ENCODE measurements at places on chromosomes 2 and 18.

DNA sequence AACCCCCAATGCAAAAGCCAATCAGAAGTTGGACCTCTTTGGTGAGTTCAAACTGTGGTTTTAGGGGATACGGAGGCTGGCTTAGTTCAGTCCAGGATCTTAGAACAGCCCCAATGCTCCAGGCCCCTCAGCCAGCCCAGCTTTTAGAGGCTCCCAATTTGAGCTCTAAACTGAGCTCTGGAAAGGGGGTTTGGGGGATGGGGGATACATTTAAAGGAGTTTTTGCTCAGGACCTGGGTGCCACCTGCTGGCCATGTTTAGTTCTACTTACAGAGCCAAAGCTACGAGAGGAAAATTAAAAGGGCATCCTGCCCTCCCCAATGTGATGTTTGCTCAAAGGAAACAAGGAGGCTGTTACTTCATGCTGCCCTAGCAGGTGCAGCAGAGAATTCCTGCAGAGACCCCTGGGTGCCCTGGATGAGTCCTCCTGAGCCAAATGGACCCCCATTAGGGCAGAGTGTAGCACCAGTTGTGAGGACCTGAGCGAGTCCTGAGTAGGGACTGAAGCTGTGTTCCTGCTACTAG, 15.9 kb upstream of the TMEM214 start:
- DNase-seq, result no peak

DNA sequence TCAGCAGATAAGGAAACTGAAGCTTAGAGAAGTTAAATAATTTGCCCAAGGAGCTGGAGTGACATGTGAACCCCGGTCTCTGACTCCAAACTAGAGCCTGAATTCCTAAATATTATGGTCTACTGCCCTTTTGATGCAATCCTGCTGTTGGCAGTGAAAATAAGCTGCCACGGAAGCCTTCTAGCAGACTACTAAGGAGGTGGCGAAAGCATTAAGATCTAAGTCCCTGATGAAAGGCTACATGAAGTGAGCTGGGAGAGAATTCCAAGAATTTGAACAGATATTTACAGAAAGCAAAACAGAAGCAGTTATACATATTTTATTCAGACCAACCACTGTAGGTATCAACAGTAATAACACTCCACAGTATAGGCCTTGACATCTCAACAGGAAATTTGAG, 28.1 kb downstream of the TRMT61B start:
- no peak for DNase-seq

DNA sequence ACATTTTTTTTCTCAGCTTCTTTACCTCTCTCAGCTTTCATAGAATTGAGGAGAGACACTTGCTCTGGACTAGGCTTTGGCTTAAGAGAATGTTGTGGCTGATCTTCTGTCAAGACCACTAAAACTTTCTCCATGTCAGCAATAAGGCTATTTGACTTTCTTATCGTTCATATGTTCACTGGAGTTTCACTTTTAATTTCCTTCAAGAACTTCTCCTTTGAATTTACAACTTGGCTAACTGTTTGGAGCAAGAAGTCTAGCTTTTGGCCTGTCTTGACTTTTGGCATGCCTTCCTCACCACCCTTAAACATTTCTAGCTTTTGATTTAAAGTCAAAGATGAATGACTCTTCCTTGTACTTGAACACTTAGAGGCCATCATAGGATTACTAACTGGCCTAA, 104.4 kb upstream of the SLC39A10 start:
- no peak for DNase-seq

- no peak for DNase-seq
These were observed 95.7 kb downstream of the MALT1 start for GRCh38 chr18:58766946-58767345.

DNA sequence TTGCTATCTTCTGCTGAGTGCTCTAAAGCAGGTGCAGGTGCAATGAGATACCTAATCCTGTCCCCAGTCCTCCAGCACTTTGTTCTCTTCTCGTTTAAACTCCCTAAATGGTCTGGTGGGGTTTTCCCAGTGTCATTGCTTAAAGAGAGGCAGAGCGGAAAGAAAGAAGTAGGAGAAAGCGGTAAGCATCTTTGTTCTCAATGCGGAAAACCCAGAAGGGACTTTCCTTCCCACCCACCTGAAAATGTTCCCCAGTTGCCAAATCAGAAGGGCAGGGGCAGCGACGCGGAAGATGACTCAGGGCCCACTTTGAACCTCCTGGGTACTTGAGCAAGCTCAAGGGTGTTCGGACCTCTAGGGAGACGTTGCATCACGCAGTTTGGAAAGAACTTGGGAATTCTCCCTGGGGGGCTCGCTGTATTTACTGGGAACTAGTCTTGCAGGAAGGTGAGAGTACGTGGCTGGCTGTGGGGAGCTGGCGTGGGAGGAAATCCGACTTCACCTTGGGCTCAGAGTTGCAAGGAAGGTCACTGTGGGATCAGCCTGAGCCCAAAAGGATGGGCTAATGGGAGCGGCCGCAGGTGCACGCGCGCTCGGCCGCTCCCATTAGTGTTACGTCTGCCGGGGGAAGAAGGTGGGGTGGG, 589 bp upstream of the SGPP2 start:
- DNase-seq, result no peak

GRCh38 chr2:102046135-102046986, 54.6 kb downstream of the IL1R2 start:
- DNase-seq, result no peak

DNA sequence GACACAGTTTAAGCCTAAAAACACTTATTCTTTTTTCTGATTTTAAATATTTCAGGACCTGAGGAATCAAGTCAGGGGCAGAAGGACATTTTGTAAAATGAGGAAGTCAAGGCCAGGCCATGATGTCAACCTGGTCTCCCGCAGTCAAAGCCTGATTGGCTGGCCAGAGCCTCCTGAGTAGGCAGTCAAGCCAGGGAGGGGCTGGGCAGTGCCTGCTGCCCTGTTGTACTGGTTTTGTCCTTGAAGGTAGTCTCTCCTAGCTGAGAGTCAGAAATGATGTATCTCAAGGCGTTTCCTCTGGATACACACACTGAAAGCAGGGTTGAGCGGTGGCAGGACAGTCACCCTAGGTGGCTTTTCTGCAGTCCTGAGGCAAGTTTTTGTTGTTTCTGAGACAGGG, 19.8 kb downstream of the CCT7 start:
- no peak for DNase-seq

- DNase-seq, result no peak
These were observed 43.3 kb downstream of the EIF5B start for GRCh38 chr2:99380376-99381010.

GRCh38 chr2:36277146-36277808, 78.3 kb upstream of the CRIM1 start:
- no peak for DNase-seq

DNA sequence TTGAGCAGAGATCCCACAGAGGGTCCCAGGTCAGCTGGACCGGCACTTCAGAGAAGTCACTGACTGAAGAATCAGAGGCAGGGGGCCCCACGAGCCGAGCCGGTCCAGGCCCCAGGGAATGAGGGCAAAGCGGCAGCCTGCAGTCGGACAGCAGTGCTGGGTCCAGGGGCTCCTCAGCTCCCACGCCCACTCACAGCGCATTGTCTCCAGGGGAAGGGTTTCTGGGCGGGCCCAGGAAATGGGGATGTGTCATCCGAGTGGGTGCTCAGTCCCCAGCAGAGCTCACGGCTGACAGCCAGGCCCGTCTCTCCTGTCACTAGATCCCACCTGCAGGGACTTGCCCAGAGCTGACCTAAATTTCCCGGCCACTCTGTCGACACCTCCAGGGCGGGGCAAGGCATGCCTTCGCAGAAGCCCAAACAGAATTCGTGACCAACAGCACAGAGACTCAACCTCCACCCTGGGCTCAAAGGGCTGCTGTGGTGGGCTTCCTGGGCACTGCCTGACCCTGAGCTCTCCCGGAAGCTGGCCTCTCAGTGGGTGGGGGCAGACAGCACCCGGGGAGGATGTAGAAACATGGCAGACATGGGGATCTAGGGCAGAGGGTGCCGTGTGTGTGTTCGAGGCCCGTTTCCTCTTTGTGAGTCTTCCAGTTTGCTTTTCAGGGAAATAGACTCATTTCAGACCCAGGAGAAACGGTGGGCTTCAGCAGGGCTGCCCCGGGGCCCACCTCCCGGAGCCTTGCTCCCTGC, 42.1 kb upstream of the TAF1B start:
- DNase-seq, result no peak

GRCh38 chr18:21735452-21736015, 5.1 kb upstream of the MIB1 start:
- DNase-seq, result no peak

GRCh38 chr2:47321411-47322031, 81.4 kb upstream of the MSH2 start:
- DNase-seq, result no peak

GRCh38 chr2:22885245-22885644, 499.7 kb upstream of the KLHL29 start:
- no peak for DNase-seq

Measured in BJ (cell line).